ENCODE measurements at places on chromosomes 1 and 21.

GRCh38 chr1:54968551-54968950 is 11.9 kb upstream of the TMEM61 start:
- no peak for DNase-seq

- DNase-seq: no peak
Measured at GRCh38 chr1:89347296-89347695, 16.6 kb upstream of the GBP6 start.

DNA sequence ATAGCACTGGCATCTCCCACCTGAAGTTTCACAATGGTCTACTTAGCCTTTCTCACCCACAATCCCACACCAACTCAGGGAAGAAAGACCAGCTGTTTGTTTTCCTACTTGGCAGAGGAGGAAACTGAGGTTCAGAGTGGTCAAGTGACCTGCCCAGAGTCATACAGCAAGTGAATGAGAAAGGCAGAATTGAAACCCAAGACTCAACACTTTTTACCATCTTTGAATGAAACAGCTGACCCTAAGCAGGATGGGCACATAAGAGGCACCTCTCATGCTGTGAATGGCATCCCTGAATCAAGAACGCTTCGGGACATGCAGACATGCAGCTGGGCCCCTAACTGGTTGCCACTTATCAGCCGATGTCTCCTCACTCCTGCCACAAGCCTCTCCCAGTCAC is 193.8 kb downstream of the HIVEP3 start:
- no peak for DNase-seq

GRCh38 chr1:196143602-196144342 is 464.5 kb downstream of the KCNT2 start:
- no peak for DNase-seq

GRCh38 chr21:36082237-36082664 is 12.4 kb downstream of the CBR1 start:
- DNase-seq: peak; percentile 25

DNA sequence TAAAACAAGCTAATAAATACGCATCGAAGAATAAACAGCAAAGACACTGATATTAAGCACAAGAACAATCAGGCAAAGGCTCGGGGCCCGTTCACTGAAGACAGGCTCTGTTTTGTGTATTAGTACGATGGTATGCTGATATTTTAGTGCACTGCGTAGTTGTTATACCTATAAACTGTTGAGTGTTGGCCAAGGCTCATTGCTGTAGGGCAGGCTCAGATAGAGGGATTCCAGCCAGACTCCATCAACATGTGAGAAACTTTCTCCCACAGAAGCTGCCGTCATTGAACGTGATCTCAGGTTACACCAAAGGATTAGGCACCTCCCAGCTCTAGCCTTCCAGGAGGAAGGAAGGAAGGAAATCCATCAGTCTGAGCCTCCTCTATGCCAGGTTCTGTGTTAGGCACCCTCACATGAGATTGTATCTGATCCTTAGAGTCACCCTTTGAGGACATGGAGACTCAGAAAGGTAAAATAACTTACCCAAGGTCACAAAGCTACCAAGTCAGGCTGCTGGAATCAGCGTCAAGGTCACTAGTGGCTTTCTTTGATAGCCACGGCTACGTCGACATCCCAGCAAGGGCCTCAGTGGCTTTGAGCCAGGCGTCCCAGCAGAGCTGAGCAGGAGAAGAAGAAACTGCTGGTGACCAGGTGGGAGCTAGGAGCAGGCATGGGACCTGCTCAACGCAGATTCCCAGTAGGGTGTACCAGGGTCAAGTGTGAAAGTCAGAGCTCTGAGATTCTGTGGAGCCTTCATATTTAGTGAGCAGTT is 14.8 kb downstream of the BCAR3 start:
- no peak for DNase-seq

DNA sequence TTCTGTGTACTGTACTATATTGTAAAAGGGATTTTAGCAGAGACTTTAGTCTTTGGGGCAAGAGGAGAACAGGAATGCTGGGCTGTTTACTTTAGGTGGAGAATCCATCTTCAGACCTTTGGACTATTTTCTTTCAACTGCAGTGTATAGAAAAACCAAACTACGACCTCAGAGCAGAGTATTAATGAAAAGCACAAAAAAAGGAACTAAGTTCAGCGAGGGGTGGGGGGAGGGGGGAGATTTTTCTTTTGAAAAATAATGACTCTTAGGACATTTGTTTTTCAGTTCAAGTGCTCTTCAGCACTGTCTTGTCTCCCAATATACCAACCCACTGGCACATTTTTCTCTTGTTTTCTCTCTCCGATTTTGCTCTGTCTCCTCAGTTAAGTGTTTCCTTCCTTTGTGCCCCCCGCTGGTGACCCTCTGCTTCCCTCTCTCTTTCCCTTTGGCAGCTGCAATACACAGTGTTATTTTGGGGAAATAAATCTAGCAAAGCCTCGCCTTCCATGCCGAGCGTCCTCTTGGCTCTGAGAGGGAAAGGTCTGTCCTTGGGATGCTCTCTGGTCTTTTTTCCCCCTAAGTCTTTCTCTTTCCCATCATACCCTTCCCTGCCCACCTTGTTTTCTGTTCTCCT is 44.8 kb downstream of the ACP6 start:
- DNase-seq: no peak

DNA sequence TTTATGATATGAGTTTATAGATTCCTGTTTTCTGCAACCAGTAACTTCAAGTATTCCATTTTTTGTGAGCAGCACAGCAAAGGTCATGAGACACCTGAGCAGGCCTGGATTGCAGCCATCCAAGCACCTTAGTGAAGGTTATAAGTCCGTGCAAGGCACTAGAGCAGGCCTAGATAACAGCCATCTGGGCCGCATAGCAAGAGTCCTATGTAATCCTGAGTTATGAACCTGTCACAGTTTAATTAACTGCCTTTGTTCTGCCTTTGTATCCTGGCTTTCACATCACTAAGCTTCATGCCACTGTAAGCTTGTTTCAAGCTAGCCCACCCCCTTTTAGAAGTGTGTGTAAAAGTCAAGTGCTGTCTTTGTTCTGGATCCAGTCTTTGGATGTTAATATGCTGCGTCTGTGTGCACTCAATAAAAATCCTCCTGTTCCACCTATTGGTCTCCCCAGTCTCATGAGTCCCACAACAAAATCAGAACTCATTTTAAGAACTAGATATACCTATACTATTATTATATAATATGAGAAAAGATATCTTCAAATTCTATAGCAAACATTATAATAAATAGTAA is 556.2 kb upstream of the CHRM3 start:
- DNase-seq: no peak

- no peak for DNase-seq
Measured at GRCh38 chr1:76292418-76293184, 218.1 kb downstream of the ST6GALNAC3 start.

DNA sequence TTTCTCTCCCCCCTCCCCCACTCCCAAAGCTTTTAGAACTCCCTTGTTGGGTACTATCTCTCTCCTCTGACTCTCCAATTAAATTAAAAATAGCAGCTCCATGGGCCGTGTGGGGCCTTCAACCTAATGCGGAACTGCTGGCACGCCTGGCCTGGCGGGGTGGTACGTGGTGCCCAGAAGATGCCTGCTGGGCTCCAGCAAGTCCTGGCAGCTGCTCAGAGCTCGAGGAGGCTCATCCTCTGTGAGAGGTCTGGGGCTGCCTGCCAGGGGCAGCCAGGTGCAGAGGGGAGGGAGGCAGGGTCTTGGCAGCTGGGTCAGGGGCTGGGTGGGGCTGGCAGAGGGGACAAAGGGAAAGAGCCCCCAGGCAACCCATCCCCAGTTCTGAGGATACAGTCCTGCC is 74.4 kb downstream of the ACTL8 start:
- no peak for DNase-seq
